Tongue (tissue), 3 donors: ENCODE measurements at places on chromosomes 2 and 18. TPM values are rescaled to one million over a fixed set of nuclear protein-coding genes. Genes with fewer than 3 reads are reported as not detected.

Gene STPG4
- not detected for total RNA-seq

Gene TBC1D8
- 32.4 TPM for total RNA-seq

Gene TMEM18
- total RNA-seq, result 29.0 TPM

Gene IL1RL1
- 4.0 TPM for total RNA-seq

Gene GULP1
- total RNA-seq, result 62.0 TPM

Gene DNER
- 1.3 TPM for total RNA-seq

Gene PKDCC
- 121 TPM for total RNA-seq

Gene ASAP2
- 29.5 TPM for total RNA-seq

Gene CHN1
- 19.7 TPM for total RNA-seq

Gene FAP
- 50.0 TPM for total RNA-seq

Gene SPP2
- not detected for total RNA-seq

Gene CHST9
- total RNA-seq, result 6.2 TPM

Gene CYBRD1
- total RNA-seq, result 122 TPM

Gene FEV
- not detected for total RNA-seq

Gene RBMS1
- total RNA-seq, result 92.6 TPM

Gene CROCC2
- not detected for total RNA-seq

Gene COL4A3
- total RNA-seq, result 7.3 TPM

Gene VWA3B
- 0.10 TPM for total RNA-seq

Gene KCNS3
- total RNA-seq, result 46.3 TPM

Gene SLC4A5
- 2.6 TPM for total RNA-seq

Gene FOXI3
- 0.31 TPM for total RNA-seq

Gene SCN7A
- 71.0 TPM for total RNA-seq

Gene MXD1
- 21.8 TPM for total RNA-seq

Gene APOB
- total RNA-seq, result under 0.01 TPM

Gene OR6B2
- total RNA-seq, result not detected

Gene PLGLB1
- total RNA-seq, result 12.5 TPM

Gene TMEM17
- 1.8 TPM for total RNA-seq
